ENCODE measurements at places on chromosomes 12 and 14.

- DNase-seq = no peak
These were observed 109.6 kb upstream of the SLC38A4 start for GRCh38 chr12:46935271-46935847.

- no peak for DNase-seq
These were observed 106.9 kb upstream of the ETV6 start for GRCh38 chr12:11542599-11542998.

GRCh38 chr14:99733540-99734405 lies 49.7 kb downstream of the CYP46A1 start:
- DNase-seq = peak; percentile 8

GRCh38 chr12:53255996-53256395 lies 12.1 kb upstream of the ESPL1 start:
- no peak for DNase-seq

DNA sequence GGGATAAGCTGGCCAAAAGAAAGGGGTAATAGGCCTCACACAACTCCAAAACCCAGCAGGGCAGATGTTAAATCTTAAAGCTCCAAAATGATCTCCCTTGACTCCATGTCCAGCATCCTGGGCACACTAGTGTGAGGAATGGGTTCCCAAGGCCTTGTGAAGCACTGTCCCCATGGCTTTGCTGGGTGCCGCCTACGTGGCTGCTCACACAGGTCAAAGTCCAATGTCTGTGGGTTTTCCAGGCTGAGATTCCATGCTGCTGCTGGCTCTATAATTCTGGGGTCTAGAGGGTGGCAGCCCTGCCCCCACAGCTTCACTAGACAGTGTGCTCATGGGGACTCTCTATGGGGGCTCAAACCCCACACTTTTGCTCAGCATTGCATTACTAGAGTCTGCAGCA lies 145.3 kb upstream of the GRIN2B start:
- no peak for DNase-seq

- no peak for DNase-seq
These were observed 265.6 kb upstream of the GARIN6 start for GRCh38 chr12:99381992-99382391.

- no peak for DNase-seq
These were observed 284.0 kb downstream of the ATP23 start for GRCh38 chr12:58225203-58225877.

DNA sequence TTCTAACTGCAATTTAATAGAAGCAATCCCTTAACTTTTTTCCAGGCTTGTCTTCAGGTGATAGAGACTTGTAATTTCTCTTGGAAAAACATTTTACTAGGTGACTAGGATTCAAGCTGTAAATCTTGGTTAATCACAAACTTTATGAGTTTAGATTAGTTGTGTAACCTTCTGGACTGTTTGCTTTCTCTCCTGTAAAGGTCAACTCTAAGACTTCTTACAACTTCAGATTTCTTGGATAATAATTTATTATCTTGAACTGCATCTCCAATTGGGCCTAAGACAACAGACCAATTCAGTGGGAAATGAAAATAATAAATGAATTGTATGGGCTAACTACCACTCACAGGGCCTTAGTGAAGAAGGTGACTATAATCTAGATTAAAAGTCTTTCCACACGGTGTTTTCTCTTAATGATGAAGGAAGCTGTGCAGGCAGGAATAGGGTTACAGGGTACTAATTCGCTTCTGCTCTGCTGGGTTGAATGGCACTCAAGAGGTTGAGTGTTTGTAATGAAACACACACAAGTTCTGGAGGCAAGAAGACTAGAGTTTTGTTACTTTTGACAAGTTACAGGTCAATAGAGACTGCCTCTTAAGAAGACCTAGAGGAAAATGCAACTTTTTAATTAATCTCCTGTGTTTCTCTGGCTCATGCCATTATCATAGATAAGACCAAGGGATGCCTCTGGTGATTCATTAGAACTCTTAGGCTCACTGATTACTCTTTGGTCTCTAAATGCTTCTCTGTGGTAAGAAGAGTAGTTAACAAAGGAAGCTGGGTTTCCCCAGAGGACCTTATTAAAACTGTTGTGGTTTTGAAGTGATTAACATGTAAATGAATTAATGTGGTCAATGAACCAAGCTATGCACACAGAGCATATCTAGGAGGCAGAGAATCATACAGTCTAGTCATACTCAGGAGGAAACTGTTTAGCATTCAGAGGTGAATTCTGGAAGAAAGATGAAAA lies 30.0 kb upstream of the OR4E1 start:
- no peak for DNase-seq

DNA sequence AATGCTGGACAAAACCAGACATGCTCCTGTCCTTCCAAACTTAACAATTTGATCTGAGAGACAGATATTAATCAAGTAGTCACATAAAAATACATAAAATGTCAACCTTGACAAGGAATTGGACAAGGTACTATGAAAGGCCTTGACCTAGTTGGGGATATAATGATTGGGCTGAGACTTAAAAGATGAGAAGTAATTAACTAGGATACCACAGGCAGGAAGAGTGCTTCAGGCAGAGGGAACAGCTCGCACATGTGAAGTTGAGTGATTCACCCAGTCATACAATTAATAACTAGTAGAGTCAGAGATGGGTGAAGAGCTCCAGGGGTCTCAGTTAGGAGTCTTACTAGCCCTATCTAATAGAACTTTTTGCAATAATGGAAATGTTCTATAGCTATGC lies 259.5 kb downstream of the MSRB3 start:
- no peak for DNase-seq

- no peak for DNase-seq
These were observed 54.3 kb downstream of the TTC9 start for GRCh38 chr14:70696026-70696425.

- no peak for DNase-seq
These were observed 207.4 kb upstream of the SSTR1 start for GRCh38 chr14:38000340-38000739.

DNA sequence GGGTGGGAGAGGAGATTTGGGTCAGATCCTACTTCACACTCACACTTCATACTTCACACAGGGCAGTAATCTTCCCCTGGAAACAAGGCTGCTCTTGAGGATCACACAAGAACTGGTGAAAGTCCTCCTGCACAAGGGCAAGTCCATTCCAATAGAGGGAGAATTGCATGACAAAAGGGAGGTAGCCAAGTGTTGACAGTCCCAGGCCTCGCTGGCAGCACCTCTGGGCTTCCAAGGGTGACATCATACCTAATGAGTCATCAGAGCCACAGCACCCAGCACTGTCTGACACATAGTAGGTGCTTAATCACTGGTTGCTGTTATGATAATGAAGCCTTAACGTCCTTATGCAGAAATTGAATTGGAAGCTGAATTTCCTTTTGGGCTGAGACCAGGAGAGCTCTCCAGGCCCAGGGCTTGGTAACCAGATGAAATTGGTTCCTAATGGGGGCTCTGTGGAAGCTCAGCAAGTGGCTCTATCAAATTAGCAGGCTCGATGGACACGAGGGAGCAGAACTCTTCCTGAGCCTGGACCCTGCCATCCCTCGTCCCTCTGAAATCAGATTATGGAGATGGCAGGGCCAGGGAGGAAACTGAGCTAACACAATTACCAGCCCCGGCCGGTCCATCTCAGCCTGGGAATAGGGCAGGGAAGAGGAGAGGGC lies 58.8 kb upstream of the ACTN1 start:
- no peak for DNase-seq

DNA sequence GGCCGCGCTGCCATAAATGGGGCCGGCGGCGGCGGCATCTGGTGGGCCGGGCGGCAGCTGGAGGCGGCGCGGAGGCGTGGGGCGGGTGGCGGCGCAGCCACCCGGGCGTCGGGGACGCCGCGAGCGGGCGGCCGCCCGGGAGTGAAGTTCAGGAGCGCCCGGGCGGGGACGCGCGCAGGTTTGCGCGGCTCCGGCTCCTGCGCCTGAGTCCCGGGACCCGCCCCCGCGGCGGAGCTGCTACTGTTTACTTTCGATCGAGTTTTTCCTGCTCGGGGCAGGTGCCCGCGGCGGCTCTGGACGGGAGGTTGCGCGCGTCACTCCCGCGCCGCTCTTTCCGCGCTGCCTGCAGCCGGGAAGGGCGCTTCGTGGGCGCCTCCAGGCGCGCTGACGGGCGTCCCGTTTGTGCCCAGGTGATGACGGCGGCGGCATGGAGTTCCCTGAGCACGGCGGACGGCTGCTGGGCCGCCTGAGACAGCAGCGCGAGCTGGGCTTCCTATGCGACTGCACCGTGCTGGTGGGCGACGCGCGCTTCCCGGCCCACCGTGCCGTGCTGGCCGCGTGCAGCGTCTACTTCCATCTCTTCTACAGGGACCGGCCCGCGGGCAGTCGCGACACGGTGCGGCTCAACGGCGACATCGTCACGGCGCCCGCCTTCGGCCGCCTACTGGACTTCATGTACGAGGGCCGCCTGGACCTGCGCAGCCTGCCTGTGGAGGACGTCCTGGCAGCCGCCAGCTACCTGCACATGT lies at the start of gene ZBTB42:
Gene ZBTB42 (plus strand): TSS at position 331 of the 749 bp plus-strand sequence. CDS start 97 bp downstream, at position 428.
- peak; percentile 64 for DNase-seq

DNA sequence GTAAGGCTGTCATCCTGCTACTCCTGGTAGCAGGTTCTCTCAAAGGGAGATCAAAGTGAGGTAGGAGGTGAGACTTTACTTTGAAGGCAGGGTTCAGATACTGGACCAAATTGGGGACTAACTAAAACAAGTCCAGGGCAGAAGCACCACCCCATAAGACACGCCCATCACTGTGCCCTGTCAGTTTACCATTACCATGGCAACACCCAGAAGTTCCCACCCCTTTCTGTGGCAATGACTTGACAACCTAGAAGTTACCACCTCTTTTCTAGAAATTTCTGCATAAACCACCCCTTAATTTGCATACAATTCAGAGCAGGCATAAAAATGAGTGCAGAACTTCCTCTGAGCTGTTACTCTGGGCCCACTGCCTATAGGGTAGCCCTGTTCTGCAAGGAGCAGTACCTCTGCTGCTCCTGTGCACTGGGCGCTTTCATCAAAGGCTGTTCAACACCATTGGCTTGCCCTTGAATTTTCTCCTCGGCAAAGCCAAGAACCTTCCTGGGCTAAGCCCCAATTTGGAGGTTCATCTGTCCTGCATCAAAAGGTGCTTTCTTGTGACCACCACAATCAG lies 64.8 kb upstream of the MAX start:
- no peak for DNase-seq

GRCh38 chr14:56244138-56244789 lies 126.1 kb downstream of the PELI2 start:
- DNase-seq = no peak

DNA sequence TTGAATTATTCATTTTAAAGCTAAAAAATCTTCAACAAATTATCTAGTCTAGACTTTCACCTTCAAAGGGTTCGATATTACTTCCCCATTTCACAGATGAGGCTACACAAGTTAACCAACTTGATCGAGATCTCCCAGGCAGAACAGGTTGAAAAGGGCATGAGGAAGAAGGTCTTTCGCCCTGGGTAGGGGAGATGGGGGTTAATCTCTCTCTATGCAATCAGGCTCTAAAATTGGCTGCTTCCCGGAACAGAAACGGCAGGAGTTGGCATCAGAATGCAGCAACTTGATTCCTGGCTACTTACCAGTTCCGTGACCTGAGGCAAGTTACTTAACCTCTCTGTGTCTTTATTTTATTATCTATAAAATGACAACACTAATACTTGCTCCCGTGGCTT lies 2.4 kb upstream of the CISTR start:
- DNase-seq = no peak

GRCh38 chr12:103571286-103571685 lies 15.8 kb upstream of the STAB2 start:
- DNase-seq = no peak

- no peak for DNase-seq
These were observed 78.4 kb upstream of the PARP11 start for GRCh38 chr12:3951380-3952135.

GRCh38 chr14:98634043-98634820 lies 637.8 kb downstream of the BCL11B start:
- no peak for DNase-seq

- no peak for DNase-seq
These were observed 85.6 kb downstream of the GALNT9 start for GRCh38 chr12:132243596-132244310.

- no peak for DNase-seq
These were observed 10.0 kb downstream of the TUBA1B start for GRCh38 chr12:49121047-49121696.

GRCh38 chr14:29608861-29609260 lies 318.8 kb downstream of the PRKD1 start:
- DNase-seq = no peak

- DNase-seq = no peak
These were observed 24.1 kb upstream of the CRADD start for GRCh38 chr12:93653079-93653478.

DNA sequence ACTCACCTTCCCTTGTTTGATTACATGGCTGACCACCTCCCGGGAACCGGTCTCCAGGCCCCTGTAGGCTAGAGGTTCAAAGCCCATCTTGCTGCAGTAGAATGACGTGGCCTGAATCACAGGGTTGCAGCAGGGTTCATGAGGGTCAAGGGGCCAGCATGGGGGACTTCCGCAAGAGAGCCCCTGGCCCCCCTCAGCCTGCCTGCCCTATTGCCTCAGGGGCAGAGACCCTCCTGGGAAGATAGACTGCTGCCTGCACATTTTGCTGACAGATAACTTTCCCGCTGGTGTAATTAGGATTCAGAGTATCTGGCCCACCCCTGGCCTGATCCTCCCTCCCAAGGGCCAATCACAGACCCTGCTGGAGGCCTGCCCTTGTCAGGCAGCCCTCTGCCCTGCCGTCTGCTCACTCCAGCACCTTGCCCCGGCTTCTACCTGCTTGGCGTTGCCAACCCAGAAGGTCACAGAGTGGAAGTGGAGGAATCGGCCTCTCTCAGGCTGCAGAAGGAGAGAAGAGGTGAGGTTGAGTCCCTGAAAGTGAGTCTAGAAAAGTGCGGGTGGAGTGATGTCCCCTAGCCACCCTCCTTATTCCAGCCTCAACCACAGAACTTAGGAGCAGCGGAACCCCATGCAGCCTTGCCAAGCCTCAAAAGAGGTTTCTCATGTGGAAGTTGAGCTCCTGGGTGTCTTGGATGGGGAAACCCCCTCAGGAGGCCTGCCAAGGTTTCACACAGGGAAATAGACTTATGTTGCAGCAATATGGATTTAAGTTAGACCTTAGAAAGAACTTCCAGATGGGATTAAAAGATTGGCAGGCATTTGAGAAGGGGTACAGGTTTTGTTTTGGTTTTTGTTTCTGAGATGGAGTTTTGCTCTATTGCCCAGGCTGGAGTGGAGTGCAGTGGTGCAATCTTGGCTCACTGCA lies 1.1 kb downstream of the HPD start:
- no peak for DNase-seq

GRCh38 chr14:86790408-86791364 lies 1202.3 kb downstream of the GALC start:
- no peak for DNase-seq

DNA sequence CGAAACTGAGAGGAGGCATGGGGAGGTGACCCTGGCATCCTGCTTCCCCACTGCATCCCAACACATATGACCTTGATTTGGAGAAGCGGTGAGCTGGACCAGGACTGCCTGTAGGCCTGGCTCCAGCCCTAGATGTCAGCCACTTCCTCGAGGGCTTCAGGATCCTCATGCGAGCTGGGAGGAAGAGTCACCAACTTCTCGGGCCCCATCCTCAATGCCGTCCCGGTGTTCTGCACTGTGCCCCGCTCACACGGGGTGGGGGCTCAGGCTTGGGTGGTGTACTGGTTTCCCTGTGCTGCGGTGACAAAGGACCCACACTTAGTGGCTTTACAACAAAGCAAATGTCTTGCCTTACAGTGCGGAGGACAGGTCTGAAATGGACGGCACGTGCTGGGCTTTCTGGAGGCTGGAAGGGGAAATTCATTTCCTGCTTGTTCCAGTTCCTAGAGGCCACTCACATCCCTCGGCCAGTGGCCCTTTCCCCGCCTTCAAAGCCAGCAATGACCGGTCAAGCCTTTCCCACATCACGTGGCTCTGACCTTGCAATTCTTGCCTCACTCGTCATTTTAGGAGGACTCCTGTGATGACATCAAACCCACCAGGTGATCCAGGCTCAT lies 298.1 kb upstream of the RTL1 start:
- no peak for DNase-seq
